NCI-H2081 (cell line): ENCODE measurements at places on chromosomes 3 and 15.

DNA sequence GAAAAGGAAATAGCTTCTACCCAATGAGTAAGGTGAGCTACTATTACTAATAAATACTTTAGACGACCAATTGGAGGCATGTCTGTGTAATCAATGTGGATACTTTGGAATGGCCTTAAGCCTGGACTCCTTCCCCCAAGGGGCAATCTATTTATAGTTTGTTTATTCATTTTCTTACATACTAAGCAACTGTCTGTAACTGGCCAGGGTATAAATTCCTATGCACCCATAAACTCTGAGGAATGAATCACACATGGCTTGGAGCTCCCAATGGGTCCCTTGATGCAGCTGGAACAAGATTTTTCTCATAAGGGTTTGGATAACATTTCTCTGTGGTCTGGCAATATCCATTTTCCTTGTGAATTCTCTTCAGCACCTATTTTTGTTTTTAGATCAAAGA is 506.8 kb downstream of the EDEM1 start:
- DNase-seq: no peak

- no peak for DNase-seq
Observed at GRCh38 chr15:79680720-79681119, 216.1 kb downstream of the MTHFS start.

- DNase-seq: peak; percentile 86
Observed at GRCh38 chr15:80778964-80779657, at the start of gene CEMIP. TSS of gene CEMIP (plus strand) at chr15:80779370. CDS start at chr15:80873880, 94,510 bp downstream.

GRCh38 chr3:48696156-48696555 is 10.4 kb upstream of the NCKIPSD start:
- DNase-seq: no peak

- DNase-seq: no peak
Observed at GRCh38 chr3:134685929-134686802, 35.3 kb upstream of the KY start.

DNA sequence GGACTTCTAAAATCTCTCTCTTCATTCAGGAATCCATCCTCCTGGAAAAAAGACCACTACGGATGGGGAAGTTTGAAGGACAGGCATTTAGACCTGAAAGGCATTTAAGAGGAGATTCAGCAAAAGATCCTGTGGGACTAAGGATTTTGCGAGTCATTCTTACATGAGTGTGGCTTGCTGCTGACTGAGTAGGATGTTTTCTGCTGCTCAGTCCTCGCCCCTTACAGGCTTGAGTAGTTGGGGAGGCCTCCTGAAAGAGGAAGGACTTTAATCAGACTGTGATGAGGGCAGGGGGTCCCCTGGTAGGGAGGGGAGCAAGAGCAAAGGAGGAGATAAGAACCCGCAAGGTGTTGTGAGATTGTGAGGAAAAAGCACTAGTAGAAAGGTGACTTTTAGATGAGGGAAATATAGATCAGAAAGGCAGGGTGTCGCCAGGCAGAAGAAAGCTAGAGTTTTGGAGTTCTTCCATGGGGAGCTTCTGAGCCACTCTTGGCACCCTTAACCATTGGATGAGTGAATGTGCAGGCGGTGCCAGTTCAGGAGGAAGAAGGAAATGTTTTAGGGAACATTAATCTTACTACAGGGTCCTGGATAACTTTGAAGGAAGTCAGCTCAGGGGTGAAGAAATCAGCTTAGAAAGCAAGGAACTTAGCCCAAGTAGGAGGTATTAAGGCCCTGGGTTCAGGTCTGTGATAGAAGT is 171.1 kb downstream of the RORA start:
- no peak for DNase-seq

- peak; percentile 61 for DNase-seq
Observed at GRCh38 chr15:77710206-77710605, 77.5 kb upstream of the LINGO1 start.

DNA sequence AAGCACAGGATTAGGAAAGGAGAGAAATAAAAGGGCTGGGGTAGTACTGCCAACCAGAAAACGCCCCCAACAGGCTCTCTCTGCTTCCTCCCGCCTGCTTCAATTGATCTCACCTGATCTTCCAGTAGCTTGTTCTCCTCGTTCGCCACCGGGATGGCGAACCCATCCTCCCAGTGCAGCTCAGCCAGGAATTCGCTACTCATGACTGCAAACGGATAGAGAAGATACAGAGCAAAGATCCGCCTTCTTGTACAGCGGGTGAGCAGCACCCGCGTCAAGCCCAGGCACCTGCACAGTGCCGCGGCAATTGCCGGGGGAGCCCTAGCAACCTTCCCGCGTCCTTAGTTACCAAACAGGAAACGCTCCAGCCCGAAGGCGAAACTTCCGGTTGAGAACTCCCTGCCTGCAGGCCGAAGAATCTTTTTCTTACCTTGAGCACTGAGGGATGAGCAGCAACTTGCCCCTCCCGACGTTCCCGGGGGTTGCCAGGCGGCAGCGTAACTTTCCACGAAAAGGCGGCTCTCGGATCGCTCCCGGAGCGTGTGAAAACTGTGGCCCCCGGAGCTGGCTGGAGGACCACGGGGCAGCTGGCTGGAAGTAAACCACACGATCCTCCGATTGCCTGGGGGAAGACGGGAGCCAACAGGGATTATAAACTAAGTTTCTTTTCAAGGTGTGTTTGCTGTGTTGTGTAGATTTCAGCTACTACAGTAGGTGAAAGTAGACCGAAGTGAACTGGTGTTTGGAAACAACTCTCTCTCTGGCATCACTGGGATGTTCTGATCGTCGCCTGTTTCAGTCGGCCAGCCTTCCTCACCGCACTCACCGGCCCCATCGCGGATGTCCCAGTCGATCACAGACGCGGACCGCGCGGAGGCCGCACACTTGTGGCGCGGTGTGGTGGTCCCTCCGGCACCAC is at the start of gene CCDC39:
TSS of gene CCDC39 (minus strand) at position 312 of the 919 bp plus-strand sequence. CDS start at position 203, 109 bp downstream.
- peak; percentile 98 for DNase-seq

DNA sequence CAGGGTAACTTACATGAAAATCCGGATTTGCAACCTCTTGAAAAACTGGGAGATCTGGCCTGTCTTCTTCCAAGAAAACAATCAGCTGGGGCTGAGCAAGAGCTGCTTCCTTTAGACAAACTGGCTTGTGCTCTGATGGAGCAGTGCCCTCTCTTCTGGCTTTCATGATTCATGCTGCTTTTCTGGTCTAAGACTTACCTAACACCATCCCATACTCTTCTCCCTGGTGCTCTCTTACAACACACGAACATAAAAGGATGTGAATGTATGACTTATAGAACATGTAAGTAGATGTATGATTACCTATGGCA is 9.9 kb downstream of the TJP1 start:
- DNase-seq: no peak

- DNase-seq: no peak
Observed at GRCh38 chr3:184629555-184630160, 68.1 kb downstream of the EPHB3 start.

DNA sequence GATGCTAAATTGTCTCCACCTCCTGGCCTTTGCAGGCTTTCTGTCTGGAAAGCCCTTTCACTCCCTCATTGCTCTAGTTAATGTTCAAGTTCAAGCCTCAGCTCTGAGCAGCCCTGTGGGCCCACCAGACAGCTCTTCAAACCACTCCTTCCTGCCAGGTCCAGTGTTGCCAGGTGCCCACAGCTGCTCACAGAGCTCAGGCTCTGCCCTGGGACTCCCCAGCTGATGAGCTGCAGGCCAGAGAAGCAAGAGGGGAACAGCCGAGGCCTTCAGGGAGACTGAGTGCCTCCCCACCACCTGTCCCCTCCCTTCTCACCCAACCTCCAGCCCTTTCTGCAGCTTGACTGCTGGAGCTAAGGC is 1.3 kb upstream of the ZBTB47 start:
- no peak for DNase-seq

DNA sequence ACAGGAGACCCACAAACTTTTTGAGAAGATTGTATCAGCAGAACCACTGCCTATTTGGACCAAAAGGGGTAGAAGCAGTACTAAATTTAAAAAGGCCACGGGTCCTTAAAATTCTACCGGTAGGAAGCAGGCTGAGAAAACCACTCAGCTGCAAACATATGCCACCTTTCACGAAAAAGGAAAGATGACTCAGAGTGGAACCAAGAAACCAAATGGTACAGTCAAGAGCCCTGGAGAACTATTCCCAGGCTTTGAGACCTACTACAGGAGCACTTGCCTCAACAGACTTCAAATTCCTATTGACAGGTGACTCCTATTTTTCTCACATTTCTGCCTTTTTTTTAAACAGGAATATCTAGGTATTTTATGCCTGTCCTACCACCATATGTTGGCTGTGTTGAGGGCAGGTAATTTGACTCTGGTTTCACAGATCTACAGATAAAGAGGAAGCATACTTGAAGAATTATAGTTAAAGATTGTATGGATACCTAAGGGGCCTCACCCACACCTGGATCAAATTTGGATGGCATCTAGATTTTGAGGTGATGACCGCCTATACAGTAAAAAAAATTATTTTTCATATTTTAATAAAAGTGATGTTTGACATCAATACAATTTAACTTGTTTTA is 10.1 kb downstream of the GOLIM4 start:
- no peak for DNase-seq

GRCh38 chr3:160748787-160749186 is 7.2 kb upstream of the PPM1L start:
- DNase-seq: no peak

- DNase-seq: no peak
Observed at GRCh38 chr3:190326361-190326760, 4.1 kb upstream of the CLDN1 start.

DNA sequence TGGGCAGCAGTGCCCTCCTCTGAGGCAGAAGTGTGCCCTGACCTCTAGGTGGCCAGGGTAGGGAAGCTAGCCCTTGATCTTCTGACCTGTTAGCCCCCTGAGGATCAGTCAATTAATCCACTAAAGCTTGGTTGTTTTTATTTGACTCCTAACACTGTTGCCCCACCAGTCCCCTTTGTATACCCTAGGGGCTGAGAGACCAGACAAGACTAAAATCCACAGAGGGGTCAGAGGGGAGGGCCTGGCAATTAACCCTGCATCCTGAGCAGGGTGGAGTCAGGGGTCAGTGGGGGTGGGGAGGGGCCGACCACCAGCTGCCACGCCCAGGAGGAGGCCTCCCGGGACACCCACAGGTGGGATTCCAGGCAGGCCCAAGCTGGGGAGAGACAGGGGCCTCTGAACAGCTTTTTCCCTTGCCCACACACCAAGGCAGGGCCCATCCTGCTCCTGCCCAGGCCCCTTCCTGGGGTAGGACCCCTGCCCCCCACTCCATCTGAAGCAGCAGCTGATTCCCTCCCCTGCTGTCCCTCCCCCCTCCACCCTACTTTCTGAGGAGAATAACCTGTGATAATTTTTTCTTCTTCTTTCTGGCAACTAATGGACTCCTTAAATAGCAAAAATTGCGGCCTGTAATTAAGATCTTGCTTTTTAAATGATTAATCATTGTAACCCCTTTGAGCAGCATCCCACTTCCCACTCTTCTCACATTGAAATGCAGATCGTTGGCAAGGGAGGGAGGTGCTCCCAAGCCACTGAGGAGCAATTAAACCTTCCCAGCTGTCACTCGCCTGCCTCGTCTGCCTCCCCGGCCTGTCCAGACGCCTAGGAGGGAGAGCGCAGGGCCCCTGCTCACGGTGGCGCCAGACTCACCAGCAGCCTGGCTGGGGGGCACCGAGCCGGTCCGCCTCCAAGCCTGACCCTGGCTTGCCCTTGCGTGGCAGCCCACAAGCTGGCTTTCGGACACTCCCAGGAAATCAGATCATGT is 51.9 kb downstream of the RHCG start:
- DNase-seq: peak; percentile 22

GRCh38 chr3:184540777-184541681 is 20.6 kb upstream of the EPHB3 start:
- DNase-seq: peak; percentile 94

GRCh38 chr15:101450403-101451265 is 38.9 kb downstream of the PCSK6 start:
- no peak for DNase-seq

GRCh38 chr3:165056510-165056909 is 21.8 kb downstream of the SI start:
- DNase-seq: no peak

- no peak for DNase-seq
Observed at GRCh38 chr3:11161666-11162065, 7.4 kb downstream of the HRH1 start.
